ENCODE measurements at places on chromosomes 5 and 9.

GRCh38 chr5:122999947-123000563 is 36.5 kb downstream of the PPIC start:
- no peak for DNase-seq

DNA sequence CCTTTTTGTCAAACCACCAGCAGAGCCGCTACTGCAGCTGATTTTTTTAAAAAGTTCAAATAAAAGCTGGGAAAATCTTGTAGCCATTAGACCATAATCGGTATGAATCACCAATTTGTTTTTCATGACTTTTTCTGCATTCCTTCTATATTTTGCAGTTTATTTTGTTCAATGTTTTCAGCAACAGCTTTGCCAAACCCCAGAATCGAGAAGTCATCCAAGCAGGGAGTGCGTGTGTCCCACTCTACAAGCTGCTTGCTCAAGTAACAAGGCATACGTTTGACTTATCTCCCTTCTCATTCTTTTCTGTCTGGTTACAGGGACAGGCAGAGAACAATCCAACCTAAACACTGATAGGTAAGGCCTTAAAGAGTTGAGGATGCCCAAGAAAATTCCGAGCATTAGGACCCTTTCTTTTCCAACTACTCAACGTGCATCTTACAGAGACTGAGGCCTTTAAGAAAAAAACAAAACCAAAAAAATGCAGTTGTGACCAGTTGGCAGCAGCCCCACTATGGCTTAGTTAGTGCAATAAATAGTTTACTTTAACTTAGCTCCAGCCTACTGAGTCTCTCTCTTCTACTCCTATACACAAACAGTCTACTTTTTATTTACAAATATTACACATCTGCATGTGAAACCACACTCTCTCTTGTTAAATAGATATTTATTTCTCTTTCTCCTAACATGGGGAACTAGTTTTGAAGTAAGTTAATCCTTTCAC is 134.7 kb upstream of the SLIT3 start:
- DNase-seq, result no peak

DNA sequence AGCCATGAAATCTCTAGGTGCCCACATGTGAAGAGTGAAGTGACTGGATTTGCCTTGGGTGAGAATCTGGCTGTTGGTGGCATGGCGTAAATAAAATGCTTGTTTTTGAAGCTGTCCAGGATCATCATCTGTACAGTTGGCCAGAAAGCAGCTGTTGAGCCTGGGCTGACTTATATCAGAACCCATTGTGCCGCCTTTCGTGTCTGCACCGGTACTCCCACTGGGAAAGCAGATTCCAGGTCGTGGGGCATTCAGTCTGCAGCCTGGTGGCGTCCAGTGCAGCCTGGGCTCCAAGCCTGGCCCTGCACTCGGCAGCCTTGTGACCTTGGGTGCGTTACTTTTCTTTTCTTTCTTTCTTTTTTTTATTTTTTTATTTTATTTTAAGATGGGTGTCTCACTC is 27.8 kb downstream of the PRRC2B start:
- DNase-seq, result no peak

DNA sequence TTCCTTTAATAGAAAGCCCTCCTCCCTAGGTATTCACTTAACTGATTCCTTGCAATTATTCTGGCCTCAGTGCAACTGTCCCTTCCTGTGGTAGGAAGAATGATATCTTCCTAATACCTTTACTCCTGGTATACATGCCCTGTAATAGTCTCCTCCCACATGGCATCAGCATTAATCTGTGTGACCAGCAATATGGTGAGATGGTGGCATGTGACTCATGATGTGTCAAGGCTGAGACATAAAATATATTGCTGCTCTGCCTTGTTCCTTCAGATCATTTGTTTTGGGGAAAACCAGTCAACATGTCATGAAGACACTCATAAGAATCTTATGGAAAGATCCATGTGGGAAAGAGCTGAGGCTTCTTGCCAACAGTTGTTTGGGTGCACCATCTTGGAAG is 149.1 kb upstream of the TRPM3 start:
- DNase-seq, result no peak

DNA sequence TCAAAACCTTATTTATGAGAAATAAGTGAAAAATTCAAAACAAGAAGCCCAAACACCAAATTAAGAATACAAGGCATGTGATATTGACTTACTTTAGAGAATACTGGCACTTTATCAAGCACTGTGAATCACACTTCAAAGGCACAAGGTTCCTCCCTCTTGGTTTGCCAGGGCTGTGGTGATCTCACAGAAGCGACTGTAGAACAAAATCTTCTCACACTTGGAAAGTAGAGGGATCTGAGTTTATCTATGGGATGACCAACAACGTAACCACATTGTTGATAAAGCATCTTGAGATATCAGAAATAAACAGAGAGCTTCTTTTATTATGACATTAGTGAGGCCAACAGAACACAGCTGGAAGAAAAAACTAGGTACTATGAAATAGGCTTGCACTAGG is 295.9 kb downstream of the NFIB start:
- no peak for DNase-seq

Data from fibroblast of skin of left quadriceps (primary cell).